ENCODE measurements at places on chromosomes 5 and 9.

DNA sequence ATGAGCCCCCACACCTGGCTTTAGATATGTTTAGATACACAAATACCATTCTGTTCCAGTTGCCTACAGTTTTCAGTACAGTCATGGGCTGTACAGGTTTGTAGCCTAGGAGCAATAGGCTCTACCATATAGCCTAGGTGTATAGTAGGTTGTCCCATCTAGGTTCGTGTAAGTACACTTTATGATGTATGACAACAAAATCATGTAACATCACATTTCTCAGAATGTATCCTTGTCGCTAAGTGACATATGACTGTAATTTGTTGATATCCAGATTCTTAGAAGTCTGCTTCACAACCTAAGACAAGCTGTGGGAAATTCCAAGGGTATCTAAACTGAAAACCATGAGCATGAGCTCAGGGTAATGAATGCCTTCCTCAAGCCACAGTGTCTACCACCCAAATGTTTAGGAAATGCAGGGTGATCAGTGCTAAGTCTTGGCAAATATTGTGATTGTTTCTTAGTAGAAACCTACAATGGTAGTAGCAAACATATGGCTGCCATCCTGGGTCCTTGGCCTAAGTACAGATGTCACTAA is 8.4 kb downstream of the ECM2 start:
- DNase-seq, result no peak

- DNase-seq, result no peak
Measured at GRCh38 chr9:69496846-69497450, 171.9 kb downstream of the ENTREP1 start.

- no peak for DNase-seq
Measured at GRCh38 chr9:87193925-87194868, 246.9 kb upstream of the GAS1 start.

GRCh38 chr5:17405976-17406375 is 92.1 kb upstream of the TAF11L2 start:
- DNase-seq, result no peak

GRCh38 chr5:111194925-111195324 is 29.3 kb upstream of the CAMK4 start:
- no peak for DNase-seq

DNA sequence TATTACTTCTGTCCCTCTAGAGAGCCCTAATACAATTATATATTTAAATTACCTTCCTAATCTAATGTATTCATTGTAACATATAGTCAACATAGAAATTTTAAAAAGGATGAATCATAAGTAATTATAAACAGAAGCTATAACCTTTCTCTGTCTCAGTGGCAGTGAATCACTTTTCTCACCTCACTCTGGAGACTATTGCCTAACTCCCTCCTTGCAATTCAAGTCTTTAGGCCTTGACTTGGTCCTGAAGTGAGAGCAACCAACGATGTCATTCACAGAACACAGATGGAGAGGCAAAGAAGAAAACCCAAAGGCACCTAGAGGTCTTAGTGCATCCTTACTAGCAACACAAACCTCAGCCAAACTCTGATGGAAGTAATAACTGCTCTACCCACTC is 133.3 kb upstream of the DPYSL3 start:
- DNase-seq, result no peak

DNA sequence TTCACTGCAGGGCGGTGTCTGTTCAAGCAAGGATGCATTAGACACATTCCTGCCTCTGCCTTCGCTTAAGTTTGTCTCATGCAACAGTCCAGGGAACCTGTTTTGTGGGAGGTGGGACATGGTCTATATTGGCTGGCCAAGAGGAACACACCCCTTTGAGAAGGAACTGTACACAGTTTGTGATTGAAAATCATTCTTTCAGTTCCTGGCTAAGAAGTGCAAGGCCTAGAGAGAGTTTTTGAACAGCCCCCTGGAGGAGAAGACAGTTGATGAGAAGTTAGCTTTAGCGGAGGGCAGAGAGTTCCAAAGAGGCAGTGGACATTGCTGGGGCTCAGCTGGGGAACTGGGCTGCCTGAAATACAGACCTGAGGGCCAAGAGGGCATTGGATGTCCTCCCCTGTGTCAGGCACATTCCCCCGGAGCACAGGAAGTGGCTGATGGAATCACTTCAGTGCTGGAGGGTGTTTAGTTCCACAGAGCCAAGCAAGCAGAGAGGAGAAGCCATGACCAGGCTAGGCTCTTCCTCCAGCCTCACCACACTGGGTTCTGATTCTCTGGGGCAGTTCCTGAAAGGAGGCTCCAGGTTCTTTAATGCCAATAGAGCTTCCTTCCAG is 66.6 kb downstream of the RGS3 start:
- DNase-seq, result no peak

- no peak for DNase-seq
Measured at GRCh38 chr5:17381932-17382331, 116.1 kb upstream of the TAF11L2 start.

GRCh38 chr5:7801891-7802614 is 48.9 kb downstream of the CFAP90 start:
- DNase-seq, result no peak

- no peak for DNase-seq
Measured at GRCh38 chr5:173237875-173238220, 2.8 kb upstream of the NKX2-5 start.

DNA sequence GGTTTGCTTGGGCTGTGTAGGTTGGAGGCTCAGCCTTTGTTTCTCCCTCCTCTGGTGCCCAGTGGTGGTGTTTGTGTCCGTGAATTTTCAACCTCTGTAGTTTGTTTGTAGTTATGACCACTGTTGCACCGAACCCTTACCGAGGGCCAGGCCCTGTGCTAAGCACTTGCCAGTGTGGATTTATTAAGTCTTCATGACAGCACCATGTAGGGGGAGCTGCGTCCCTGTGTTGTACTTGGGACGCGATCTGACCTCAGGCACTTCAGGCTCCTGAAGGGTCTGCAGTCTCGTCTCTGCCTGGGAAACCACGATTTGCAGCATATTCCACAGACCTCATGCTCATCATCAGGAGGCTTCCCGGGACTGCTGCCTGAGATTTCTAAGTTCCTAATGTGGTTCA is 12.8 kb downstream of the TENT4A start:
- DNase-seq, result no peak

GRCh38 chr9:137128158-137128861 is 10.6 kb upstream of the GRIN1 start:
- no peak for DNase-seq

GRCh38 chr9:33101104-33101951 is 24.9 kb upstream of the SMU1 start:
- no peak for DNase-seq

GRCh38 chr9:92748233-92748497 is 16.5 kb downstream of the BICD2 start:
- DNase-seq, result no peak

DNA sequence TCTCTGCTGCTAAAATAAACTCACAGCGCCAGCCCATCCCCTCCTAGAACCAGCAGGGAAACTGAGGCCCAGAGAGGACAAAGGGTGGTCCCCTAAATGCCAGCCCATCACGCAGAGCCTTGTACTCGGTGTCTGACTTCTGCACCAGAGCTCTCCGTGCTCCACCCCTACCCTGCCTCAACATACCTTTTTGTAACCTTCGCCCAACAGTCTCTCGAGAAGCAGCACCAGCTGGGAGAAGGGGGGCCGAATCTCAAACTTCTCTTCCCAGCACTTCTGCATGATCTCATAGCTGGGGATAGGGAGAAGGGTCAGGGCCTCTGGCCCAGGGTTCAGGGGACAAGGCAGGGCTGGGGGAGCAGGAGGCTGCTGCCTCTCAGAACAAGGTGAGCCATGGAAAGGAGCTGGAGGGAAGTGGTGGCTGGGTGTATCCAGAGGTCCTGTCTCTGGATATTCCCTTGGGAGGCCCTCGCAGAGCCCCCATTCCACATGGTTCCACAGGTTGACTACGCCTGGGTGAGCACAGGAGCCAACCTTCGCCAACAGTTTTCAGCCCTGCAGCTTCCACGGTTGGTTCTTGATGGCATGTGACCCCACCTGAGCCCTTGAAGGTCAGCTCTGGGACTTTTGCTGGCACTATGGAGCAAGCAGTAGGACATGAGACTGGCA is 32.3 kb upstream of the CSF1R start:
- DNase-seq, result no peak

GRCh38 chr9:113160571-113160970 is 9.8 kb downstream of the SLC31A2 start:
- DNase-seq, result no peak

DNA sequence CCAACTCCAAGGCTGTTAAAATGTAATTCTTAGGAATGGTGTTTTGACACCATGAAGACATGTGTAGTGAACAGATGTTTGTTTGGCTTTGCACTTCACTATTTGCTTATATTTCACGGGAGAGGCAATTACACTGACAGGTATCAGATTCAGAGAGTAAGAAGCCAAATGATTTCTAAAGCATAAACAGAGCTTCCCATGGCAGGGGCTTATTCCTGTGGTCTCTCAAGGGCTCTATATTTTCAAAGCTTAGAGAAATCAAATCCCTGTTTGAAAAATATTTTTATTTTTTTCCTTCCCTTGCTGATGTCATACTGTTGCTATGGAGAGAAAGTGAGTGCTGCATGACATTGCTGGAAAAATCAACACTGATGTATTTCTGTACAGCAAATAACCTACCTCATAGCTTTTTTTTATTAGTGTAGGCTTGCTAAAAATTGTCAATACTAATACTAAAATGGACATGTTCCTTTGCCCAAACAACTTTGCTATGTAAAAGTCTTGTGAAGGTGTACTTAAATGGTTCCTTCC is 161.4 kb downstream of the GIN1 start:
- DNase-seq, result peak; percentile 36

DNA sequence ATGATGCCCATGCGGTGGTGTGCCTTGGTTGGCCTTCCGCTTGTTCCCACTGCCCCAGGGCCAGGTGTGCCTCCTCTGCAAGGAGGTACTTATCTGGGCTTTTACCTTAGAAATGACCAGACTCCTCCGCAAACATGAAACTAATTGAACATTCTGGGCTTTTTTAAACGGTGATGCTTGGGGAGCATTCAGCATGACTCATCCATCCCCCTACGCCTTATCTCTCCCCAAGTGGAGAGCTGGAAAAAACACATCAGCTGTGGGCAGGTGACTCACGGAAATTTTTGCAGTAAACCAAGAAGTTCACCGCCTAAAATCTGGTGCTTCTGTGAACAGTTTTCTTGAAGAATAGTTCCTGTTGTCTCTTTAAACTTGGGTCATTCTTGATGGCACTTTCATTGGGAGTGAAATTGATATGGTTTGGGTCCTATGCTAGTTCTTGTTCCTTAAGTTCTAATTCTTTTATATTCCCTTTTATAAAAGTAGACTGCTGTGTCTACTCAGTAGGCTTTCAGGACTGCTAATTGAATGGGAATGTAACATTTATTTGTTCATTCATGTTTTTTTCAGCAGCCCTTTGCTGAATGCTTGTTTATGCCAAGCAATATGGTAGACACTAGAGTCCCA is 39.6 kb downstream of the SFXN1 start:
- no peak for DNase-seq

DNA sequence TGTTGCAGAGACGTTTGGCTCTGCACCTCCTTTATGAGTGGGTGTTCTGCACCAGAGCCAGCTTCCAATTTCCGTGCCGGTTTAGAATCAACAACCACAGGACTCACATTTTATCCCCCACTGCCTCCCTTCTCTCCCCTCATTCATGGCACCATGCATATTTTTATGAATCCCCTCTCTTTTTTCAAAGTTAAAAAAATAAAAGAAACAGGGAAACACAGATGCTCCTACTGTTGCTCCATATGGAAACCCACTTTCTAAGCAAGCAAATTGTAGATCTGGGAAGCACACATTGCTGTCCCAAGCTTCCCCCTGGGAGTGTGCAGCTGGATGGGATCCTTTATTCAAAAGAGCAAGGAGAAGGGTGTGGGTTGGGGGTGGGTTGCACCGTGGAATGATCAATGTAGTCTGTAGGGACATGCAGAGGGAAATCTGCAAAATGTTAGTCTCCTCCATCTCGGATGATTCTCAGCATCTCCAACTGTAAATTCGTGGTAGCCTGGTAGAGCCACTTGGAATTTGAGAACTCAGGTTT is 410.0 kb upstream of the ADAMTSL1 start:
- DNase-seq, result no peak

- no peak for DNase-seq
Measured at GRCh38 chr5:173602423-173602822, 14.0 kb downstream of the BOD1 start.

DNA sequence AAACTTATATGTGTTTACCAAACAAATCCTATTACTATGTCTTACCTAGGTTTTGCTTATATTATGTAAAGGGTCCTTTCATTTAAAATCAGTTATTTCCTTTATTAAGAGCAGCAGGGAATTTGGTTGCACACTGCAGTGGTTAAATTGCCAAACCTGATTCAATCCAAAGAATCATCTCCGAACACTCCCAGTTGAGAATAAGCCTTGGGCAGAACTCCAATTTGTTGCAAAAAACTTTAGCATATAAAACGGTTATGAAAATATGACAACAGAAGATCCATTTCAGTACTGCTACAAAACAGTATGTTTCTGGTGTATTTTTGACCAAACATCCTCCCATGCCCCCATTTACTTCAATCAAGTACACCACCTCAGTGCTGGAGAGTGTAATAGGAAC is 587.0 kb upstream of the GRAMD2B start:
- no peak for DNase-seq

- no peak for DNase-seq
Measured at GRCh38 chr5:9160747-9161146, 385.1 kb downstream of the SEMA5A start.

DNA sequence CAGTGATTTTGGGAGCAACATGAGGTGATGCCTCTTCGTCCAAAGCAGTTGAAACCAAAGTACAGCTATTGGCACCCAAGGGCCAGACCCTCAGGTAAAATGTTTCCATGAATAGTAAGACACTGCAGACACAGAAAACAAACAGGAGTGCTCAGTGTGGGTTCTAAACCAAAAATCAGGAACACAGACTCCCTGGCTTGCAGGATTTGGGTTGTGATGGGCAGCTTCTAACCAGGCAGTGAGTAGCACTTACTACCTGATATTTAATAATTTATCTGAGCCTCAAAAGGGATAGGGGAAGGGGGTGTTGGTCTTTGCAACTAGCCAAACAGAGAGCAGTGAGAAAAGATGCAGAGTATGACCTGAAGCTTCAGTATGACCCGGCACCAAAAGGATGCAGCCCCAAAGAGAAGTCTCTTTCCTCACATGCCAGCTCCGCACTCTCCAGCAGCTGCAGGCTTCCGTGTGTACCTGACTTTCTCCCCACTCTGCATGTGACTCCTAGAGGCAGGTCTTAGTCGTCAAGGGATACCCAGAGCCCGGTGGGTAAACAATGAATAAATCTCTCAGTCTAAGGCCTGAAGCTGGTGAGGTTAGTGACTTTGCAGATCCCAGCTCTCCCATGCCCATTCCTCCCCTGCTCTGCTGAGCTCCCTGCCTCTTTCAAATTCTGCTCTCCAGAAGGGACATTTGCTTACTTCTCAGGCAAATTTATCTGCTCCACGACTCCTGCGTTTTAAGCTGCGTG is 105.4 kb upstream of the SPOCK1 start:
- no peak for DNase-seq

DNA sequence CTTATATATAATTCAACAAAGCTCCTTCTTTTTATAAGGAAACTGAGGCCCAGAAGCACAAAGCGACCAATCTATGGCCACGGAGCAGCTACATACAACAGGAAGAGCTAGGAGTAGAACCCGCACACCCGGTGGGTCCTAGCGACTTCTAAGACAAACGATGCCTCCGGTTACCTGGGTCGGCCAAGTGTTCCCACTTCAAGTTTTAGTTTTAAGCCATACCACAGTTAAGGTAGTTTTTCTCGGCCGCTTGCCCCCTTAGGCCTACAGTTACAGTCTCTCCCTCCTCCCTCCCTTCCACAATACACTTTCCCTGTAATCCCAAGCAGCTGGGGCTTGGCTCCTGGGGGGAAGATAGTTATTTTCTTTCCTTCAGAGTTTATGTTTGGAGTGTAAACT is 533 bp downstream of the SREK1IP1 start:
- DNase-seq, result no peak

- DNase-seq, result no peak
Measured at GRCh38 chr5:143192191-143192900, 211.1 kb downstream of the NR3C1 start.
